Large intestine (tissue), 12 donors: ENCODE measurements at places on chromosomes 6 and 20. TPM values are rescaled to one million over a fixed set of nuclear protein-coding genes. Genes with fewer than 3 reads are reported as not detected.

Gene NKAPL
- 0.90 TPM for polyA plus RNA-seq

Gene TRIM27
- 72.9 TPM for polyA plus RNA-seq

Gene SIM1
- 0.03 TPM for polyA plus RNA-seq

DNA sequence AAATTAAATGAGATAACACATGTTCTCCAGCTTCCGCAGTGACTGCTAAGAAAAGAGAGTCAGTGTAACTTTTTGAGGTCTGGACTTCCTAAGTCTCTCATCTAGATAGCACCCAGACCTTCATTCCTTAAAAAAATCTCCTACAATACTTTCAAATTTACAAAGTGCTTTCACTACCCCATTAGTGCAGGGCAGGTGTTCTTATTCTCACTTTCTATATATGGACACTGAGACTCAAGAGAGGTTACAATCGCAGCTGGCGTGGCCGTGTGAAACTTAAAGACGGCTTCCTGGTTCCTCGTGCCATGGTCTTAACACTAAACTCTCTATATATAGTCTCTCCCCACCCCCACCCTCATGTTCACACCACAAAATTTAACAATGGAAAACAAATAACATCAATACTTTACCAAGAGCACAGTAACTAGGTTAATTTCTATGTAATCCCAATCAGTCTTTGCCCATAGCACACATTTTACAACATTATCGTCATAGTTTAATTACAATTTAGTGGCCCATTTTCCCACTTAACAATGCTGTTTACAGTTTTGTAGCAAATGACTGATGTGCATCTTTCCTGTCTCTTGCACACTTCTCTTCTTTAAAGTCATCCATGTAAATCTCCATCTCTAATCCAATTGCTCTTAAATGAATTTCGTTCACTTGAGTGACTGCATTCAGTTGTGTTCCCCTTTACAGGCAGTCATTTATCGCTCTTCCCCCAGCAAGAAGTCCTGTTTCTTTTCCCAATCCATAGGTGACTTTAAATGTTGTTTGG is 78.8 kb upstream of the ARID1B start:
- H3K27ac ChIP-seq, result no peak overlapping the region
- H3K4me3 ChIP-seq, result no peak overlapping the region
- no peaks in the 10 kb centered on the region for H3K4me1 ChIP-seq
- H3K27me3 ChIP-seq, result no peaks in the 10 kb centered on the region

- H3K4me3 ChIP-seq, result peak overlapping the region; percentile 79
- H3K4me1 ChIP-seq, result peaks cover 17% of the 10 kb centered on the region
- H3K27me3 ChIP-seq, result no peaks in the 10 kb centered on the region
- no peaks in the 10 kb centered on the region for H3K36me3 ChIP-seq
- no peak for DNase-seq
- peak overlapping the region; percentile 85 for H3K27ac ChIP-seq
These were observed 1.8 kb downstream of the ZDHHC14 start for GRCh38 chr6:157382821-157383220.

DNA sequence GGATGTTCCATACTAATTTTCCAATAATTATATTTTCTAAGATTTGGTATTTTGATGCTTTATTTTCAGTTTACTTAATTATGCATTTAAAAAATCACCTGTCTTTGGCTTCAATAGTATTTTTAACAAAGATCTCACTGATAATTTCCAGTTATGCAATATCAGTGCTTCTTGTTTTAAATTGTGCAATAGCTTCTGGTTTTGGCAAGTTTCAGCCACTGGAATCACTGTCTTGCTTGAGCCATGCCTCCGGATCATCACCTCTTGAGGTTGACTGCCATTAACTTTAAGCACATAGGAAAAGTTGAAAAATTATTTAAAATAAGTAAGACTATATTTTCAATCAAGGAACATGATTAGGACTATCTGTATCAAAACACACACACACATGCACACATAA is 1242.1 kb downstream of the HACE1 start:
- no peak overlapping the region for H3K4me3 ChIP-seq
- no peak overlapping the region for H3K27ac ChIP-seq

DNA sequence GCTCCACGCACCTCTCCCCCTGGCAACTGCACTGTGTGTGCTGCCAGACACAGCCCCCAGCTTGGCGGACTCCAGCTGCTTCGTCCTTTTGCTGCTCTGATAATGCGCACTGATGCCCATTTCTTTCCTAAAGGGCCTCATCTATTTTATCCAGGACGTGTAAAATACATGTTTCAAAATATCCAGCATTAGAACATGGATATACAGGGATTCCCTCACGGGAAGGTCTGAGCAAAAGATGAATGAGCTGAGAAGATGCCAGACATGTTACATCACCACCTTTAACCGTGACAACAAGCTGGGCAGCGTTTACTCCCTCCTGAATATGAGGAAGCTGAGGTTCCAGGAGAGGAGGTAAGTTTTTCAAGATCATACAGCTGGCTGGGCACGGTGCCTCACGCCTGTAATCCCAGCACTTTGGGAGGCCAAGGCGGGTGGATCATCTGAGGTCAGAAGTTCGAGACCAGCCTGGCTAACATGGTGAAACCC is 32.8 kb downstream of the TNXB start:
- peaks cover 8% of the 10 kb centered on the region for H3K36me3 ChIP-seq
- no peak for DNase-seq

DNA sequence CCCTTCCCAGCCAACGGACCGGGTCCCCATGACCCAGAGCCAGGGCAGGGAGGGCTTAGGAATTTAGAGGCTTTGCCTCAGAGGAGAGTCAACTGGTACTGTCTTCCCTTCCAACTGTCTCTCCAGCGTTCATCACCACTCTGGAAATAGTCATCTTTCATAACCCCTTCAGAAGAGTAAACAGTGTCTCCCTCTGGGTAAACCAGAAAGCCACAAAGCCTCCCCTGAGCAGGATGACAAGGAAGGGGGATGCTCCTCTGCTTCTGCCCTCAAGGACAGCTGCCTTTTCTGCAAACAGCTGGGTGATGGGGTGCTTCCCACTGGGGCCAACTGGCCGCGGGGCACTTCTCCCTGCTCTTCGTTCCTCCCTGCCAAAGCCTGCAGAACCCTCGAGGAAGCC is 90.1 kb downstream of the PSMG4 start:
- peaks cover 15% of the 10 kb centered on the region for H3K4me1 ChIP-seq
- no peaks in the 10 kb centered on the region for H3K36me3 ChIP-seq
- no peak for DNase-seq
- H3K27ac ChIP-seq, result no peak overlapping the region

DNA sequence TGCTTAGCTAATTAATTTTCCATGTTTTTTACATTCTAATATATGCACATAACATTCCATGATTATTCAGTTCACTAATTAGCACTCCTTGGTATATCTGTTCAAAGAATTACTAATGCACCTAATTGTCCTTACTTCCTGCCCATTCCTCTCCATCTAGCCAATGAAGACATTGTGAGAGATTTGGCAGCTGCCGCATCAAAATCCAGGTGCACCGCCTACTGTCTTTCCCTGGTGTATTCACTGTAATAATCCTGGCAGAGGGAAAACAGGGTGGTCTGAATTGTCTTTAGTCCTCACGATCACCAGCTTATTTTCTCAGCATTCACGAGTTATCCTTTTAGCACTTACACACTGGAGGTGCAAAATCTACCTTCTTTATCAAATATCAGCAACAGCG is 61.0 kb upstream of the SCGN start:
- H3K27me3 ChIP-seq, result no peaks in the 10 kb centered on the region
- H3K4me1 ChIP-seq, result no peaks in the 10 kb centered on the region
- DNase-seq, result no peak
- no peak overlapping the region for H3K27ac ChIP-seq
- H3K36me3 ChIP-seq, result peaks cover 16% of the 10 kb centered on the region

- H3K4me3 ChIP-seq, result no peak overlapping the region
- H3K36me3 ChIP-seq, result peaks cover 6% of the 10 kb centered on the region
- H3K27ac ChIP-seq, result no peak overlapping the region
- DNase-seq, result no peak
- H3K4me1 ChIP-seq, result no peaks in the 10 kb centered on the region
These were observed 18.8 kb downstream of the ZNF292 start for GRCh38 chr6:87174078-87174579.

DNA sequence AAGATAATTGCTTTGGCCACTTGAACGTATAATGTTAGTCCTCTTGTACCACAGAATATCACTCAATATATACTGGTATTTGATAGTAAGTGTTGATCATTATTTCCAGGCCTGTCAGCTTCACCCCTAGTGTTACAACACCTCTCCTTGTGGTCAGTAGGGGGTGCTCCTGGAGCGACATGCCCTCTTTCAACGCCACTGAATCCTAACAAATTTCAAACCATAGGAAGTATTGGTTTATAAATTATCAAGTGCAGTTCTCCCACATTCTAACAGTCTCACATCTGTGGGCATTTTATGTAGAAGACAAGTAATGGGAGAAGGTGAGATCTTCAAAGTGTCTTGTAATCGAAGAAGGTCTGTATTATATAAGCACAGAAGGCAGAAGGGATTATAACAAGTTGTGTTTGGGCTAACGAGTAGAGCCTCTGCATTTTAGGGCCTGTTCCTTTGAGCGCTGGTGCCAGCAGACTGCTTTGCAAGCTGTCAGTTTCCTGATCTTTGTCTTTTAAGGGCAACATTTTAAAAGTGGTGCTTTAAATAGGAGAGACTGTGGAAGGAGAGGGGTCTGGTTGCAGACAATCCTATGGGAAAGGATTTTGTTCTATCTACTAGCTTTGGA is 57.1 kb upstream of the CEP162 start:
- no peak for DNase-seq
- no peak overlapping the region for H3K4me3 ChIP-seq
- H3K27me3 ChIP-seq, result no peaks in the 10 kb centered on the region
- H3K36me3 ChIP-seq, result no peaks in the 10 kb centered on the region
- no peaks in the 10 kb centered on the region for H3K4me1 ChIP-seq
- H3K27ac ChIP-seq, result no peak overlapping the region

DNA sequence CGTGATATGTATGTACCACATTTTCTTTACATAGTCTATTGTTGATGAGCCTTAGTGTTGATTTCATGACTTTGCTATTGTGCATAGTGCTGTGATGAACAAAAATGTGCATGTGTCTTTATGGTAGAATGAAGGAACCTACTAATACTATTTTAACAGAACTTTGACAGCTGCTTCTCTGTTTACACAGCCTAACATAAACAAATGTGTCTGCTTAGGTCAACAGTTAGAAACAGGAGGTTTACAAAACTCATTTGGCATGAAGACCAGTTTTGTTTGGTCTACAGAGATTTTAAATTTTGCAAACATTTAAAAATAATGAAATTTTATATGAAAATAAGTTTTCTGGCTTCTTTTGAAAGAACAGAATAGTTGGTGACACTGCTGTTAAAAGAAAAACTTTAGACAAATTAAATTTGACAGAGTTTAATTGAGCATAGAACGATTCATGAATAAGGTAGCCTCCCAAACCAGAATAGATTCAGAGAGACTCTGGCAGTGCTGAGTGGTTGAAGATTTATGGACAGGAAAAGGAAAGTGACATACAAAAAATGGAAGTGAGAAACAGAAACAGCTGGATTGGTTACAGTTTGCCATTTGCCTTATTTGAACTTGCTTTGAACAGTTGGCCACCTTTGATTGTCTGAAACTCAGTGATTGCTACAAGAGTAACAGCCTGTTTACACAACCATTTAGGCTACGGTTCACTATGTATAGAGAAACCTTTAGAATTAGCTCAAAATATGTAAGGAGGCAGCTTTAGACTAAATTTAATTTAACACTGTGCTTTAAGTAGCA is 715.8 kb upstream of the HS3ST5 start:
- no peaks in the 10 kb centered on the region for H3K4me1 ChIP-seq
- H3K36me3 ChIP-seq, result no peaks in the 10 kb centered on the region
- no peak for DNase-seq

GRCh38 chr20:34240693-34241615 is at the start of gene ASIP:
Gene ASIP, plus strand, starts transcription at chr20:34241423. Its CDS starts 18,952 bp downstream, at chr20:34260375.
- no peaks in the 10 kb centered on the region for H3K27me3 ChIP-seq
- no peak within 1 kb of the TSS for H3K27ac ChIP-seq
- no peaks in the 10 kb centered on the region for H3K4me1 ChIP-seq
- DNase-seq, result no peak
- no peaks in the 10 kb centered on the region for H3K36me3 ChIP-seq

DNA sequence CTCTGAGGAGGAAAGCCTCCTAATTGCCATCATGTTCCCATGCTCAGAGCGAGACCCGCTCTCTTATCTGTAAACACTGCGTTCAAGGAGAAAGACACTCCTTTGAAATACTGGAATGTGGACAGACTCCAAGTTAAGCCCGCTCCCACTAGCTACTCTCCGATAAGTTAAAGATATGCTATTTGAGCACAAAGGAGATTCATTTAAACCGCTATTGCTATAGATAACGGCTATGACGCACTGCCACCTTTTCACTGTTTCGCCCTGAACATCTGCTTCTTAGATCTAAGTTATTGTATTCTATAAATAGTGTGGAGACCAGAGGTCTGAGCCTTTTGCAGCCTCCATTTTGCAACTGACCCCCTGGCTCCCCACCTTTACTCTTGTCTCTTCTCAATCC is 82.3 kb downstream of the GPX5 start:
- no peak overlapping the region for H3K27ac ChIP-seq
- H3K27me3 ChIP-seq, result peaks cover 18% of the 10 kb centered on the region
- no peaks in the 10 kb centered on the region for H3K4me1 ChIP-seq
- DNase-seq, result no peak
- no peak overlapping the region for H3K4me3 ChIP-seq
- H3K36me3 ChIP-seq, result no peaks in the 10 kb centered on the region
